ENCODE measurements at places on chromosomes 12 and 14.
A peak's percentile ranks its signal among the peaks of the same experiment; 100 is the strongest.

- no peaks in the 10 kb centered on the region for H3K27me3 ChIP-seq
- no peak for DNase-seq
- H3K4me3 ChIP-seq = no peak overlapping the region
- H3K36me3 ChIP-seq = no peaks in the 10 kb centered on the region
Observed at GRCh38 chr12:5197131-5197530, 153.5 kb downstream of the KCNA5 start.

GRCh38 chr12:132275110-132275531 is 54.3 kb downstream of the GALNT9 start:
- no peak overlapping the region for H3K27ac ChIP-seq
- H3K36me3 ChIP-seq = peaks cover 15% of the 10 kb centered on the region
- H3K27me3 ChIP-seq = no peaks in the 10 kb centered on the region
- peaks cover 45% of the 10 kb centered on the region for H3K4me1 ChIP-seq
- no peak overlapping the region for H3K4me3 ChIP-seq
- DNase-seq = peak; percentile 54

DNA sequence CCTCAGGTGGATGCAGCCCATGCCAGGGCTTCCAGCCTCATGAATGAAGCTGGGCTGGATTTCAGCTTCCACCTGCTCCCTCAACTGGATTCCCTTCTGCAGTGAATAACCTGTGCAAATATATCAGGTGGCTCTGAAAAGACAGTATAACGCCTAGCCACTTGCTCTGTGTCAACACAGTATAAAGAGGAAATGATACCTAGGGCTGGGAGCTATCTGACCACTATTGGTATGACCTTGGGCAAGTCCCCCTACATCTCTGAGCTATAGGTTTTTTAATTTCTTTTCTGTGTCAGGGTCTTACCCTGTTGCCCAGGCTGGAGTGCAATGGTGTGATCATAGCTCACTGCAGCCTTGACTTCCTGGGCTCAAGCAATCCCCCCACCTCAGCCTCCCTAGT is 19.8 kb downstream of the ISM2 start:
- DNase-seq = no peak
- H3K27me3 ChIP-seq = no peaks in the 10 kb centered on the region
- H3K4me1 ChIP-seq = peaks cover 15% of the 10 kb centered on the region
- H3K27ac ChIP-seq = no peak overlapping the region

DNA sequence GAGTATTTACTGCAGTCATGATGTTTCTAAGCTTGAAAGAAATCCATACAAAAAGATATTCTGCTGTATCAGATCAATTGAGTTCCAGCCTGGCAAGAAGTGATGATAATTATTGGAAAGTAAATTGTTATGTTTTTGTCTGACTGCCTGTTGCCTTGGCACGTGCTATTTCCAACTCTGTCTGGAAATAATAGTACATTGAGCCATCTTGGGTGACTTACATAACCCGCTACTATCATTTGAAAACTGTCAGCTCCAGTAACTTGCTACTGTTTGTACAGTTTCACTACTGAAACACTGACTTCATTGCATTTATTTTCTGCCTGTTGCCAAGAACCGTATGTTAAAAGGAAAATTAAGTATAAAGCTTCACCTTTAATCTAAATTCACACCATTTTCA is 318.6 kb downstream of the ITPR2 start:
- H3K27ac ChIP-seq = peak overlapping the region; percentile 36
- no peaks in the 10 kb centered on the region for H3K36me3 ChIP-seq
- no peaks in the 10 kb centered on the region for H3K4me1 ChIP-seq

DNA sequence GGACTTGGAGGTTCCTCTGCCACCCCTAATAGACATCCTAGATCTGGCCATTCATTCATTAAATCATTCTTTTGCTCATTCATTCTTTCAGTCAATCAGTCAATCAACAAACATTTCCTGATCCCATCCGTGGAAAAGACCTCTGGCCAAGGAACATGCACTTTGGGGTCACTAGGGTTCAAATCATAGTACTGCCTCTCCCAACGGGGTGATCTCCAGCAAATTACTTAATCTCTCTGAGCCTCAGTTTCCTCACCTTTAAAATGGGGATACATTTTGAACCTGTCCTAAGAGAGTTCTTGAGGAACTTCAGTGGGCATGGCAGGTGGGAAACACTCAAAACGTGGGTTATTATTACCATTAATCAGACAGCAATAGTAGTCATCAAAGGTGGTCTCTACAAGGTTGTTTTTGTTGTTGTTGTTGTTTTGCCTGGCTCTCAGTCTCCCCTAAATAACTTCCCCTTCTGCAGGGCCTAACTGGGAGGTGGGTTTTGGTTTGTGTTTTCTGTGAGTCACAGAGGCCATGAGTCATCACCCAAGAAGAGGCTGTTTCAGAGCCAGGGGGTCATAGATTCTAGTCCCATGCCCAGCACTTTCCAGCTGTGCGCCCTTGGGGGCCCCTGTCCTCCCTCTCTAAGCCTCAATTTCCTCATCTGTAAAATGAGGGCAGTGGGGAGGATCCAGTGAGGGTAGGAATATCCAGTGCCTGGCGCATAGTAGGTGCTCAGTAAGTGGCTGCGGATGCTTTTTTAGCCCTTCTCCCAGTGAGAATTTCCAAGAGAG is 16.9 kb upstream of the FAM222A start:
- H3K4me1 ChIP-seq = peaks cover 11% of the 10 kb centered on the region
- no peak overlapping the region for H3K4me3 ChIP-seq
- no peaks in the 10 kb centered on the region for H3K36me3 ChIP-seq
- no peak overlapping the region for H3K27ac ChIP-seq
- DNase-seq = no peak

Measured in spinal cord (tissue), 10 donors.